Esophagus mucosa (tissue), 1 donor: ENCODE measurements at places on chromosomes 4 and X. TPM values are rescaled to one million over a fixed set of nuclear protein-coding genes. Genes with fewer than 3 reads are reported as not detected.

Gene L1CAM
- 0.80 TPM for total RNA-seq

Gene SORBS2
- 9.3 TPM for total RNA-seq

Gene NCAPG
- 13.3 TPM for total RNA-seq

Gene KIT
- 5.0 TPM for total RNA-seq

Gene ENPP6
- total RNA-seq, result not detected

Gene HCCS
- 17.0 TPM for total RNA-seq

Gene SYNPO2
- 13.3 TPM for total RNA-seq

Gene SPANXC
- not detected for total RNA-seq

Gene PDZD11
- total RNA-seq, result 44.7 TPM

Gene G3BP2
- 47.2 TPM for total RNA-seq

Gene TMSB15A
- not detected for total RNA-seq

Gene UBE2D3
- total RNA-seq, result 207 TPM

Gene FANCB
- total RNA-seq, result 2.8 TPM

Gene TRAM1L1
- total RNA-seq, result 0.36 TPM

Gene H2BW2
- total RNA-seq, result not detected

Gene SPOCK3
- not detected for total RNA-seq

Gene CENPE
- total RNA-seq, result 14.1 TPM

Gene ARHGEF9
- 14.6 TPM for total RNA-seq

Gene SHOX
- not detected for total RNA-seq

Gene SMPX
- not detected for total RNA-seq

Gene WDR17
- total RNA-seq, result 0.48 TPM

Gene CXCL10
- 0.32 TPM for total RNA-seq

Gene SPP1
- total RNA-seq, result 1.4 TPM

Gene IBSP
- total RNA-seq, result not detected

Gene IL2RG
- total RNA-seq, result 1.9 TPM

Gene MAP7D2
- total RNA-seq, result 0.56 TPM

Gene SYN1
- total RNA-seq, result 0.16 TPM

Gene CYSLTR1
- 0.52 TPM for total RNA-seq

Gene USP17L30
- total RNA-seq, result not detected

Gene GPR143
- total RNA-seq, result 2.8 TPM

Gene MAGEB17
- not detected for total RNA-seq

Gene RRH
- 0.16 TPM for total RNA-seq

Gene TNIP3
- total RNA-seq, result 0.60 TPM

Gene TIGD2
- total RNA-seq, result 3.6 TPM

Gene SULT1E1
- total RNA-seq, result 0.52 TPM

Gene GJB1
- 0.12 TPM for total RNA-seq

Gene CDX4
- total RNA-seq, result not detected

Gene PCDH18
- total RNA-seq, result 2.8 TPM

Gene MXRA5
- total RNA-seq, result 3.9 TPM

Gene UGT2B17
- 0.20 TPM for total RNA-seq

Gene MAGEA1
- total RNA-seq, result not detected

Gene DIPK2B
- 2.9 TPM for total RNA-seq

Gene MAMLD1
- 0.76 TPM for total RNA-seq

Gene CTAG2
- not detected for total RNA-seq

Gene OTUD6A
- not detected for total RNA-seq

Gene GPM6B
- total RNA-seq, result 3.6 TPM

Gene CPE
- total RNA-seq, result 15.4 TPM

Gene SPRY1
- total RNA-seq, result 16.0 TPM

Gene TMSB4X
- 1,041 TPM for total RNA-seq

Gene OTOP1
- 0.32 TPM for total RNA-seq

Gene ADH1A
- total RNA-seq, result not detected

Gene ENAM
- total RNA-seq, result not detected

Gene CT45A5
- not detected for total RNA-seq

Gene GAGE13
- total RNA-seq, result not detected

Gene TBC1D8B
- total RNA-seq, result 2.9 TPM

Gene P2RY10
- total RNA-seq, result 0.60 TPM

Gene SCD5
- 1.9 TPM for total RNA-seq

Gene RBM10
- 23.6 TPM for total RNA-seq
